Small intestine (tissue), 16 donors: ENCODE measurements at places on chromosomes 12 and 14. TPM values are rescaled to one million over a fixed set of nuclear protein-coding genes. Genes with fewer than 3 reads are reported as not detected.

DNA sequence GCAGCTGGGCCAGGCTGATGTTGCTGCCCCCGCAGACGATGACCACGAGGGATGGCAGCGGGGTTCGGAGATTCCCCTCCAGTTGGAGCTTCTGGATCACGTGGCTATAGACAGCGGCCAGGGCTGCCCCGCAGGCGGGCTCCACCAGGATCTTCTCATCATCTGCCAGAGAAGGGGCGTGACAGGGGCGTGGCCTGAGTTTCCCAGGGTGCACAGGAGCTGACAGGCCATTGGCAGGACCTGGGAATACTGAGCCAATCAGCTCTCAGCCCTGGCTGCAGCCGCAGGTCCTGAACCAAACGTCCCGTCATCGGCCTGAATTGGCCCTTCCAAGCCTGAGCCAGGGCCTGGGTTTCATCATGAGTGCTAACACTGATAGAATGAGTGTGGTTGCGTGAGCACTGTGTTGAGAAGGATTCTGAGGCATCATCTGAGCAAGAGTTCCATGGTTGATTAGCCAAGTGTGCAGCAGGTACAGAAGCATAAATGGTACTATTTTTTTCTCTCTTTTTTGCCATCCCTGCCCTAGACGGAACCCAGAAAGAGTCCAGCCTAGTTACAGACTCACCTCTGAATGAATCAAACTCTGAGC lies 10.6 kb downstream of the SDS start:
- no peaks in the 10 kb centered on the region for H3K27me3 ChIP-seq
- no peaks in the 10 kb centered on the region for H3K36me3 ChIP-seq
- no peaks in the 10 kb centered on the region for H3K4me1 ChIP-seq

DNA sequence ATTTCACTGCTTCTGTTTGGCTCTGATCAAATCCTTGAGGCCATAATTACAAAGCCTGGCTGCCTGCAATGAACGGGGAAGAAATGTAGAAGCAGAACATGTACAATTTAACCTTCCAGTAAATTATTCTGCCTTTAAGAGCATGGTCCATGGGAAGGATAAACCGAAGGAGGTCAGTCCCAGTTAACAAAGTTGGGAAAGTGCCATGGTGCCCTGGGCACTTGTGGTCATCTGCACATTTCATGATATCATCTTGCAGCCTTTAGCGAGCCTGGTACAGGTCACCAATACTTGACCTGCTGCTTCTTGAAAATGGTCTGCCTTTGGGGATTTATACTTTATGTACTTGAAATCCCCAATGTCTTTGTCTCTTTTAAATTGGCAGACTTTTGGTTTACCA lies 175.9 kb upstream of the KITLG start:
- no peak overlapping the region for H3K27ac ChIP-seq
- H3K4me1 ChIP-seq, result peaks cover 2% of the 10 kb centered on the region
- no peaks in the 10 kb centered on the region for H3K36me3 ChIP-seq

GRCh38 chr12:106976668-106977067 lies 10.3 kb downstream of the MTERF2 start:
- no peaks in the 10 kb centered on the region for H3K27me3 ChIP-seq
- H3K4me3 ChIP-seq, result no peak overlapping the region
- H3K4me1 ChIP-seq, result peaks cover 14% of the 10 kb centered on the region
- no peak for DNase-seq
- no peaks in the 10 kb centered on the region for H3K36me3 ChIP-seq

- peak; percentile 51 for DNase-seq
These were observed 2.7 kb upstream of the GALNT6 start for GRCh38 chr12:51393676-51394545.

- no peaks in the 10 kb centered on the region for H3K27me3 ChIP-seq
- peaks cover 3% of the 10 kb centered on the region for H3K4me1 ChIP-seq
- peak overlapping the region; percentile 88 for H3K4me3 ChIP-seq
- no peaks in the 10 kb centered on the region for H3K36me3 ChIP-seq
These were observed 1.5 kb downstream of the FLVCR2 start for GRCh38 chr14:75579882-75580281.

DNA sequence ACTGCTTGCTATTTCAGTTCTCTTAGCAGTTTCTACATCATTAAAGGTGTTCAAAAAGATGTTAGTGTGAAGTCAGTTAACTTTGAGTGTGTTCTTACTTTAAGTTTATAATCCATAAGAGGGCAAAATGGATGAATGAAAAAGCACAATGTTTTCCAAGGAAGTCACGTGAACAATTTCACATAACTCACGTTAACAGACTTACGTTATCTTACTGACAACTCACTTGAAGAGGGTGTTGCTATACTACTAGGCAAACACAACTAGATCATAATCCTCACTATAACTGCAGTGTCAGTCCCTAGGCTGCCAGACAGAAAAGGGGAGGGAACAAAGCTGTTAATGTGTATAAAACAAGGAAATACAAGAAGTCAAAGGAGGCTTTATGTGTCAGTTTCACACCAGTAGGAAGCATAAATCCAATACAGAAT lies 6.4 kb downstream of the SLC2A13 start:
- no peaks in the 10 kb centered on the region for H3K27me3 ChIP-seq
- peak overlapping the region; percentile 74 for H3K27ac ChIP-seq
- H3K36me3 ChIP-seq, result no peaks in the 10 kb centered on the region
- no peak overlapping the region for H3K4me3 ChIP-seq

GRCh38 chr14:73751157-73751691 lies 37.0 kb upstream of the PNMA1 start:
- H3K27ac ChIP-seq, result peak overlapping the region; percentile 99
- DNase-seq, result peak; percentile 12
- H3K4me3 ChIP-seq, result no peak overlapping the region
- peaks cover 57% of the 10 kb centered on the region for H3K36me3 ChIP-seq

DNA sequence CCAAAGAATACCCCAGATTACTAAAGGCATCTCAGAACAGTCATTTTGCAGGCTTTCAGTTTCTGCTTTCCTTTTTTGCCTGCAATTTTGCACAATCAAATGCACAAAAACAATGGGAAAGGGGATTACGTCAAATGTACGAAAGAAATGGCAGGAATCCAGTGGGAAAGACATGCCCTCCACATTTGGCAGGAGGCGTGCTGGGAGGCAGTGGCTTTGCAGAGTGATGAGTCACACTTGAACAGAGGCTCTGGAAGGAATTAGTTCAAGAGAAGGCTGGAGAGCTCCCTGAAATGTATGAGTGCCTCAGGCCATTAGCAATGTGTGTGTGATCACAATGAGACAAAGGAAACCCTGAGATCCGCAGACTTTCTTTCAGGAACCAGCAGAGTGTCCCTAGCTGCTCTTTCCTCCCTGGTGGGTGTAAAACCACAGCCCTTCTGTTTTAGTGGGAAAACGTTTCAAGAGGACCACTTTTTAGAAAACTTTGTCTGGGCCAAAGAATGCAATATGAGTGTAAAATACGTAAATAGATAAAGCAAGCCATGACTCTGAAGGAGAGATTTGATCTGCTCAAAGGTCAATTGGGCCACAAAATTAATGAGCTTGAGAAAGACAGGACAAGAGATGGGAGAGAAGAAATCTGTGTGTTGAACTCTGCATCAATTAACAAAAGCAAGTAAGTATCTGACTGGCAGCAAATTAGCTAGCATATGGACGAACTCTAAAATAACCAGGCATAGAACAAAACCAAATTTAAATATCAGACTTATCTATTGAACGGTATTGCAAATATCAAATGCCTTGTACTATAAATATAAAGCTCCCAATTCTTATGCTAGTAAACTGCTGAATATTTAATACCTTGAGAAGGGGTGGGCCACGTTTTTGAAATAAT lies 155.4 kb upstream of the PDE3A start:
- H3K36me3 ChIP-seq, result no peaks in the 10 kb centered on the region
- peak; percentile 55 for DNase-seq
- no peaks in the 10 kb centered on the region for H3K4me1 ChIP-seq

IL23A gene
- 0.57 TPM for polyA plus RNA-seq

CD4 gene
- 19.1 TPM for polyA plus RNA-seq

FGF23 gene
- polyA plus RNA-seq, result 0.04 TPM

NINJ2 gene
- polyA plus RNA-seq, result 5.2 TPM

KRT78 gene
- polyA plus RNA-seq, result 0.30 TPM

HOXC6 gene
- polyA plus RNA-seq, result 10.4 TPM

SPX gene
- 0.28 TPM for polyA plus RNA-seq
